Activated CD8-positive, alpha-beta memory T cell treated with anti-CD3 and anti-CD28 coated beads for 1 hour (primary cell): ENCODE measurements at places on chromosomes 2 and 18.

DNA sequence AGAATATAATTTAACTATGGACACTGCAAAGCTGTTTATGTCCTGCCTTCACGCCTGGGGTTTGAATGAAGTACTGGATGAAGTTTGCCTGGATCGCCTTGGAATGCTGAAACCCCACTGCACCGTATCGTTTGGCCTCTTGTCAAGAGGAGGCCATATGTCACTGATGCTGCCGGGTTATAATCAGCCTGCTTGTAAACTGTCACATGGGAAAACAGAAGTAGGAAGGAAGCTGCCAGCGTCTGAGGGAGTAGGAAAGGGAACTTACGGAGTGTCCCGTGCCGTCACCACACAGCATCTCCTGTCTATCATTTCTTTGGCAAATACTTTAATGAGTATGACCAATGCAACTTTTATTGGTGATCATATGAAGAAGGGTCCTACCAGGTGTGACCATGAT, 105.8 kb downstream of the WDR7 start:
- no peak for DNase-seq

DNA sequence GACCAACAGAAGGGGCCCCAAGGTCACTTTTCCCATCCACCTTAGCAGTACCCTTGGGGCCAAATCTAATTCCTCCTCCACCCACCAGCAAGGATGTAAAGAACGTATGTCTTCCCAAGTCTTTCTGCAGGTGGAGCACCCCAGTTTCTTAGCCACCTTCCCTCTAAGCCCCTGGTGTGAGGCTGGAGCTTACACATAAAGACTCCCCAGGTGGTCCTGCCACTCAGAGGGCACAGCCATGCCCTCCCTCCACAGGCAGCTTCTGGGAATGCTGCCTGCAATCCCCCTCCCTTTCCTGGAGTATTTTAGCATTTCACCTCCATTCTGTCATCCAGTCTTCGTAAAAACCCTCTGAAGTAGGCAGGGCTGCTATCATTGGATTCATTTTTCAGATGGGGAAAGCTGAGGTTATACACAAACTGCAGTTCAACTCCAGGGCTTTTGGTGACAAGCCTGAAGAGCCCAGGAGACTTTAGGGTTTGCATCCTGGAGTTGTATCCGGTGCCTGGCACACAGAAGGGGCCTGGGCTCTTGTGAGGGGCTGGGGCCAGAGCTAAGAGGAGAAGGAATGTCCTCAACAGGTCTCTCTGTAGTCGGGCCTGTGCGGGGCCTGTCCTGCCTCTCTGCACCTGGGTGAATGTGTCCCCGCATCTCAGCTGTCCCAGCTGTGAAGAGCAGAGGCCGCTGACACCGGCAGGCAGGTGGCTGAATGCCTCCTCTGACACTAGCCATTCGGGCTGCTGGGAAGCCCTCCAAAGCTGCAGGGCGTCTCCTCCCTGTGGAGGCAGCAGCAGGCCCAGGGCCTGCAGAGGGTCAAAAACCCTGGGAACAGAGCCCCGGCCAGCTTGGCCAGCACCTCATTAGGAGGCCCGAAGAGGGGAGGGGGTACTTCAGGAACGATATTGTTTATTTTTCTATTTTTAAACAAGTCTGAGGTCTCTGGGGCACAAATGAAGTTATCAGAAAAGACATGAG, 27.6 kb downstream of the CIB4 start:
- DNase-seq = no peak

DNA sequence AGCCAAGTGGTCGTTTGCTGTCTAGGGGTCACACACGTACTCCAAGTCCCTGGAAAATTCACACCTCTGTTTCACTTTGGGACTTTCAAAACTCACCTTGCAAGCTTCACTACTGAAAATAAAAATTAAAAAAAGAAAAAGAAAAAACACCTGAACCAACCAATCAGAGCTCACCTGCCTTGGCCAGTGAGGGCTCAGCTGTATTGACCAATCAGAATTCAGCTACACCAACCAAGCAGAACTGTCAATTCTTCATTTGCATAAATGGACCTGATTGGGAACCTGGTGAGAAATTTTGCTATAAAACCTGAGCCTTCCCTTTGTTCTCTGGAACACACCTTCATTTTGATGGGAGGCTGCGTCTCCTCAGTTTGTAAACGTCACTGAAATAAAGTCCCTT, 176.4 kb downstream of the TTC32 start:
- no peak for DNase-seq

GRCh38 chr2:181300600-181301291, 156.4 kb upstream of the ITGA4 start:
- DNase-seq = no peak

DNA sequence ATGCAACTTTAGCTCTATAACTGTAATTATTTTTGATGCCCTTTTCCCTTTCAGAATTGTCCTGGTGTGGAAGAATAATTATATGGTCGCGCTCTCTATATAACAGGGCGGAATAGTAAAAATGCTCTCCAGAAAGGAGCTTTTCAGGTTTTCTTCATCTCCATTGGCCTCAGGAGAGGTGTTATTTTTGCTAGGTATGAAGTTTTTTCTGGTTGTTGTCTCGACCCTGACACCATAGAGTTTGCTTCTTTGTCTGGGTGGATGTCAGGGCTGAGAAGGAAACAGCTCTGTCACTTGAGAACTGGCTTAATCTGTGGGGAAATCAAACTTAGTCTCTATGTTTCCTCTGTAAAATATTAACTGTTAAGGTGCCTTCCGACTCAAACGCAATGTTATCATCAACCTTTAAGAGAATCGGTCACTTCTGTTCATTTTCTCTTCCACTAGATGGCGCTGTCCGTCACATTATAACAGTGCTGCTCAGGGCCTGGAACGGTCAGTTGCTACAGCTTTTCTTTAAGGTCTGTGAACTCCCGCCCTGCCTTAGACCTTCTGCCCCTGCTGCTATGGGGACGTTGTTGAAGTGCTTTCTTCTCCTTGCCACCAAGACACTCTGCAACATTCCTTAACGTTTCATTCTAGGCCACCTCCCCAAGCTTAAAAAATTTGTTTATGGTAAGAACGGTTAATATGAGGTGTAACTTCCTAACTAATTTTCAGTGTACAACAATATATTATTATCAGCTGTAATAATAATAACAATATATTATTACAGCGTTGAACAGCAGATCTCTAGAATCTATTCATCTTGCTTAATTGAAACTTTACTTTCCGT, 23.8 kb upstream of the SERPINB12 start:
- DNase-seq = peak; percentile 19

DNA sequence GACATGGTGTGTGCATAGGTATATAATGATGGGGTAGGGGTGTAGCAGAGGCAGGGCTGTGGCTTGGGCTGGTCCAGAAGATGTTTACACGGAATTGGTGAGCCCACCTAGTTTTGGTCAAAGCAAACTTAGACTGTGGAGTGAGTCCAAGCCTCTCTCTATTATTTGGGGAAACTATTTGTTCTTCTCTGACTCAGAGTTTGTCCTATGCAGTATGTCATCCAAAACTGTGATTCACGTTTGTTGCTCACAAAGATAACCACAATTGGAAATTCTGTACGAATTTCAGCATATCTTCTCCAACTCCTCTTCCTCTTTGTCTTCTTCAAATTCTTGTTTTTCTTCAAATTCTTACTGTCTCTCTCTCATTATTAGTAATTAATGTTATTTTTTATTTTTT, 292.9 kb downstream of the XIRP2 start:
- no peak for DNase-seq

DNA sequence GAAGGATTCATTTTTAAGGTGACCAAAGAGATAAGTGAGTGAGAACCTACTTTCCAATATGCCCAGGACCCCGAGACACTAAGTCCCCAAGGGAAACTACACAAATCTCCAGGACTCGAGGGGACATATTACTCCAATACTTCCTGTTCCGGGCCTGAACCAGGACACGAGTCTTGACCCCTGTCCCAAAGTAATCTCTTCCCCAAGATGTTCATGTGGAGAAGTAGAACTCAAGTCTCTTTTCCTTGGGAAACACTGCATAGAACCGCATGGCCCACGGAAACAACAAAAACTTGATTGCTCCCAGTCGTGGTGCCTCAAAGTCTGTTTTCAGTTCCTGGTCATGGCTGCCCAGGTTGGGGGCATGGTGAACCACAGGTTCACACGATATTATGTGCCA, 87.2 kb upstream of the ZEB2 start:
- DNase-seq = no peak

GRCh38 chr2:56291711-56292110, 107.9 kb downstream of the CCDC85A start:
- no peak for DNase-seq

GRCh38 chr2:28422908-28423741, 30.5 kb downstream of the FOSL2 start:
- no peak for DNase-seq

DNA sequence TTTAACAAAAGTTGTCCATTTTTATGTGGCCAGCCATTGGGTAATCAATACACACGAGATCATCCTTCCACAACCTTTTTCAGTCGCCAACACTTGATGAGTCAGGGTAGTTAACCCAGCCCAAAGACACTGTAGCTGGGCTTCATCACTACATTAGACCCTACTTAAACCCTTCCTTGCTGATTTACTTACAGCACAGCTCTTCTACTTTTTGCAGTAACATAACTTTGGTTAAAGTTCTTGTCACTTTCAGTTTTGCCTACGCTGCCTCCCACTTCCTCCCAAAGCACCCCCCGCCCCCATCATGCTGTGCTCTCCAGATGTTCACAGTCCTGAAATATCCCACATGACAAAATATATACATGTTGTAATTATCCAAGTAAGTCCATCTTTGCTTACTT, 103.6 kb downstream of the CDK15 start:
- no peak for DNase-seq

DNA sequence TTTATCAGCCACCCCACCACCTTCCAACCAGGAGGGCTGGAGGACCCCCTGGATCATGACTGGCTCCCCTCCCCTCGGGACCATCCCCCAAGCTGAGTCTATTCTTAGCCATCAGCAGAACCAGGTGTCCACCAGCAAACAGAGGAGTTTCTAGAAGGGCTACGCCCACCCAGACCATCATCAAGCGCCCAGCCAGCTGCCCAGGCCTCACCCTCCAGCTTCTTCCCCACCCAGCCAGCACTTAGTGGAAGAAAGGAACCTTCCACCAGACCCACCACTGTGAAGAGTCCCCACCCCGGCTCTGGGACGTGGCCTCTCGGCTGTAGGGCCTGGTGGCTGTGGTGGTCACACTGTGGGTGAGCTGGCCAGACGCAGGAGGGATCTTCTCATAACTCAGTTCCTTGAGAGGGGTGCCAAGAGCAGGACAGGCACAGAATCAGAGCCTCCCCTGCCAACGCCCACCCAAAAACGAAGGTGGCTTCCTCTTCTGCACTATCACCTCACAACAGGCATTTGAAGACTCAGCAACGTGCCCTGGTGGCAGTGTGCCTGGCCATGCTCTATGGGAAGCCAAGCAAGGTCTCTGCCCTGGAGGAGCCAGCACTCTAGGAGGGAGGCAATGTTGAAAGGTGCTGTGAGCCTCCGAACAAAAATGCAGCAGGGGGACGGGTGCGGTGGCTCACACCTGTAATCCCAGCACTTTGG, 19.0 kb downstream of the BIN1 start:
- DNase-seq = no peak

- DNase-seq = peak; percentile 30
These were observed at the start of gene SLC40A1 for GRCh38 chr2:189580658-189581353. Gene SLC40A1, minus strand, starts transcription at chr2:189580786. Its CDS starts 326 bp downstream, at chr2:189580460.

GRCh38 chr2:20363578-20363977, 12.9 kb upstream of the PUM2 start:
- no peak for DNase-seq

DNA sequence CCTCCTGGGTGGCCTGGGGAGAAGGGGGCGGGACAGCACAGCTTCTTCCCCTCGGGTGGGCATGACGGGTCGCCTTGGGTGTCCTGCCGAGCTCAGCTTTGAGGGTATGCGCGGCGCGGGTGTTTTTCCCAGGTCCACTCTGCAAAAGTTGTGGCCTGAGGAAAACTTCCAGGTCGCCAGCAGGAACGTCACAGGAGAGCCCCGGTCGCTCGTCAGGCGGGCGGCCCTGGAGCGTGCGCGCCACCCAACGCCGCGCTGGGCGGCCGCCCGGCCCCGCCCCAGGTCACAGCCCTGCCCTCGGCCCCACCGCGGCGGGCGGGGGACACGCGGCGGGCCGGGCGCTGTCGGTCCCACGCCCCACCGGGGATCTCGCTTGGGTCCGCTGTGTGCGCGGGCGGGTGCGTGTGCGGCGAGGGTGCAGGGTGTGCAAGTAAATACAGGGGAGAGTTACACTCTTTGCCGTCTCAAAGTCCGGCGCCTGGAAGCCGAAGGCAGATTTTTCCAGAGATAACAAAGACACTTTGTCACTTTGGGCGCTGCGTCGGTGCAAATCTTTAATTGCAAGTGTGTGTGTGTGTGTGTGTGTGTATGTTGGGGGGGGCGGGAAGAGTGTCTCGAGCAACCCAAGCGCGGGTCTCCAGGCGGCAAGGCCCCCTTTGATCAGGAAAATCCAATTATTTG, 616 bp upstream of the SP5 start:
- DNase-seq = no peak

GRCh38 chr2:41910126-41910525, 137.7 kb upstream of the PKDCC start:
- no peak for DNase-seq

DNA sequence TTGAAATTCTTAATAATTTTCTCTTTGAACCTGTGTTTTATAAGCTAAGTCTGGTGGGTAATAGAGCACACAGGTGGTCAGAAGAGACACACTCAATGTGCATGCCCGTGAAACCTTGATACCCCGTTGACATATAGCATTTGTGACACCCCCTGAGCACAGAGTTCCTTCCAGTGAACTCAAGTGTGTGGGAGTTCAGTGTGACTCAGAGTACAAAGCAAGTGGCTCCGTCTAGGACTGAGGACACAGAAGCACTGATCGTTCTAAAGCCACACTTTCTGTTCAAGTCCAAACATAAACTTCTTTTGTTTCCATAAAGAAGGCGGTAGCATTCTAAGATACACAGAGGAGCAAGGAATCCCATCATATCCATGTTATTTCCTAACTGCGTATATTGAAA, 523.6 kb downstream of the PID1 start:
- no peak for DNase-seq

DNA sequence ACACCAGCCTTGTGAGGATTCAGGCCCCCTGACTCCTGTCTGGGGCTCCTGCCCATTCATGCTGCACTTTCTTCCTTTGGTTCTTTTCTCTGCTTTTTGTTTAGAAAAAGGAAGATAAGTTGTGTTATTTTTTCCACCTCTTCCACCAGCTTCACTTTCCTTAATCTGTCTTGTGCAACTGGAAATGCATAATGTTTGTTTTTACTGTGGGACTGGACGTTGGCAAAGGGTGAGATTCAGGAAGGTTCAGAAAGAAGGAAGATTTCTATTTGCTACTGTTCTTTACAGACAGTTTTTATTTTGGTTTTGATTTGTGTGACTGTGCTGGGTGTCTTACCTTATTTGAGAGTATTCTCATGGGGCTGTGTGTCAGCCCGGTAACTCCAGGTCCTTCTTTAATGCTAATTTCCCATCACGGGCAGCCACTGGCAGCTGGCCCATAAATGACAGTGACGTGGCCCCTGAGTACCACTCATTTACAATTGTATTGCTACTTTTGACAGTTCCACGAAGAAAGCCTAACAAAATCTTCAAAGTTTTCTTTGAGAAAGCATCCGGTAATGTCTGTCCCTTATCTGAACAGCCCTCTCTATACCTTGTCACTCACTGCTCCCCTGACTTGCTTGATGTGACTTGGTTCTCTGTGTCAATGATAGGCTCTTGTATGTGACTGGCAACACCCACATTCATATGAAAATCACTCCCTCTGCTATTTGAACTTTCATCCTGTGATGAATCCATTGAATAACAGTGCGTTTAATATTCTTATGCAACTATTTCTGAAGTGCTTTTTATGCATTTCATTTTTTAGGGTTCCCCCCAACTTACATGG, 32.7 kb downstream of the RHBDD1 start:
- no peak for DNase-seq

GRCh38 chr2:268323-268722, 3.6 kb downstream of the ACP1 start:
- no peak for DNase-seq

- no peak for DNase-seq
These were observed 205.7 kb downstream of the TPGS2 start for GRCh38 chr18:36623091-36623490.
